ENCODE measurements at places on chromosomes 16 and 17.

- DNase-seq = no peak
These were observed 58.8 kb upstream of the MSI2 start for GRCh38 chr17:57197466-57198071.

DNA sequence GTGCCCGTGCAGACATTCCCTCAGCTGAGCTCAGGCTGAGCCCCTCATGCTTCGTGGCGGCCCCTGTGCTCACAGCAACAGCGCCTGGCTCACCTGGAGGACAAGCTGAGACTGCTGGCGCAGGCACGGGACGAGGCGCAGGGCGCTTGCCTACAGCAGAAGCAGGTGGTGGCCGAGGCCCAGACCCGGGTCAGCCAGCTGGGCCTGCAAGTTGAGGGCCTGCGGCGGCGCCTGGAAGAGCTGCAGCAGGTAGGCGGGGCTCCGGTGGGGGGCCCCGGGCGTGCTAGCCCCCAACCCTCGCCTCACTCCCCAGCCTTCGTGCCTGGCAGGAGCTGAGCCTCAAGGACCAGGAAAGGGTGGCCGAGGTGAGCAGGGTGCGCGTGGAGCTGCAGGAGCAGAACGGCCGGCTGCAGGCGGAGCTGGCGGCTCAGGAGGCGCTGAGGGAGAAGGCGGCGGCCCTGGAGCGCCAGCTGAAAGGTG, 1.4 kb upstream of the RAC3 start:
- no peak for DNase-seq

DNA sequence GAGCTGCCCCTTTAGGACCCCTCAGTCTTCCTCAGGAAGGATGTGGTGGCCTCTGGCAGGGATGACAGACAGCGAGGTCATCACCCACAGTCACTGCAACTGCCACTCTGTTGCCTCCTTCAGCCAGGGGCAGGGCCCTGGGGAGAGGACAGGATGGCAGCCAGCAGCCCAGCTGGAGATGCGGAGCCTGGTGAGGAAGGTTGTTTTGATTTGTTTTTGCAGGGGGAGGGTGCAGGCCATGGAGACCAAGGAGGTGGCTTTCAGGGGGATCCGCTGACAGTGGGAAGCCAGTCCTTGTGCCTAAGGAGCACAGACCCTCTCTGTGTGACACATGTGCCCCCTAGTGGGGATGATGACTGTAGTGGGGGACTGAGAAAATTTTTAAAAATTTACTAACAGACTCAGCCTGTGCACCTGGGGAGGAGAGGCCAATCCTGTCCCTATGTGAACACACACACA, 7.4 kb downstream of the PRCD start:
- DNase-seq = peak; percentile 52

DNA sequence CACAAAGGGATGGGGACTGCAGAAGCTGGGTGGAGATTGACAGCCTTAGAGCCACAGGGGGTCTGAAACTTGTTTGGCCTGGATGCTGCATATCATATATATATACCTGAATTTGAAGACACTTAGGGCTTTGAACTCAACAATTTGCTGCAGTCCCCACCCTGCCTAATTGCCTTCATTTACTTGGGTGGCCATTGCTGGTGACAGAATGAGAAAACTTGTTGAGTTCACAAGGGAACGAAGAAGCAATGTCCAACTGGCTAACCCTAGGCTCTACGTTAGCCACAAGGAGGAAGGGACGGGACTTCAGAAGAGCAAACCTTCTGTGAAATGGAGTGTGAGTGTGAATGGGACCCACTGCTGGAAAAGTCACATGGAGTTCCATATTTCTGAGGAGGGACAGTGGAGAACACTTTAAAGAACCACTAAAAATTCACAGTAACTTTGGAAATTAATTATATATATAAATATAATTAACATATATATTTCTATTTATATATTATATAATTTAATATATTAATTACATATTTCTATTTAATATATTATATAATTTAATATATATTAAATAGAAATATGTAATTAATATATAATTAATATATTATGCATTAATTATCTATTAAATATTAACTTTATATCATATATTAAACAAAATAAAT, 215.3 kb upstream of the SOX9 start:
- DNase-seq = no peak

DNA sequence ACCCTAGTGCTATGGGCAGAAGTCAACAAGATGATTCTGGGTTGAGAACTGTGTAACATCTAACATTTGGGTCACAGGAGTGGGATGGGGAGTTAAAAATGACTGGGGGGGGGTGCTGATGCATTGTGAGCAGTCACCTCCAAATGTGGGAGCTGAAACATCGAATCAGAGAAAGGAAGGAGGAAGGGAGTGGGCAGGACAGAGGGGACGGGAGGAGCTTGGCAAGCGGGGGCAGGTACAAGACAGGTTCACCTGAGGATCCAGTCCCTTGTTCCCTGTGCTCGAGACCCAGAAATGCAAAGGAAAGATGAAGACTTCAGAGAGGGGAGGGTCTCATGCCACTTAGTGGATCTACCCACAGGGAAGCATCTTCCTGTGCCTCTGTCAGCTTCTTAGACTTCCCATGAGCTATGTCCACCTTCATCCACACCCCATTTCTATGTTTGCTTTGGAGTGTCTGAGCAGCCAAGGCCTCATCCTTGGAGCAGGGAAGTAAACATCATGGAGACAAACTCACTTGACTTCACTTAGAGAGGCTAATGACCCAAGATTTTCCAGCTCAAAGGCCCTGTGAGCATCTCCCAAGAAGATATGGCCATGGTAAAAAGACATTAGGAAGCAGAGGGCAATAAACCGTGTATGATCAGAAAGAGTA, 20.5 kb downstream of the SMPD3 start:
- no peak for DNase-seq

GRCh38 chr17:48104440-48104839, 3.1 kb upstream of the SNX11 start:
- DNase-seq = no peak

- no peak for DNase-seq
These were observed 72.6 kb upstream of the FA2H start for GRCh38 chr16:74847202-74847601.

DNA sequence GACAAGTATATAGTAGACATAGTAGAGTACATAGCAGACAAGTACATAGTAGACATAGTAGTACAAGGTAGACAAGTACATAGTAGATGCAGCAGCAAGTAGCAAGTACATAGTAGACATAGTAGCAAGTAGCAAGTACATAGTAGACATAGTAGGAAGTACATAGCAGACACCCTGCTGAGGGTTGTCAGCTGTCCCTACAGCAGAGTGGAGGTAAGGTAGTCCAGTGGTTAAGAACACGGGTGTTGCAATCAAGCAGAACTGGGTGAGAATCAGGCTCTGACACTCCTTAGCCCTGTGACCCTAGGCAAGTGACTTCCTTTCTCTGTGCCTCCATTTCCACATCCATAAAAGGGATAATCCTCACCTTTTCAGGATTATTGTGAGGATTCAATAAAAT, 94.7 kb downstream of the NOG start:
- no peak for DNase-seq

GRCh38 chr17:8844229-8845218, 22.9 kb downstream of the PIK3R6 start:
- DNase-seq = no peak

- DNase-seq = no peak
These were observed 14.7 kb downstream of the CA7 start for GRCh38 chr16:66858740-66859396.

GRCh38 chr16:55900616-55901393, 25.6 kb upstream of the CES5A start:
- no peak for DNase-seq

- no peak for DNase-seq
These were observed 122.9 kb upstream of the CDH11 start for GRCh38 chr16:65244787-65245186.

DNA sequence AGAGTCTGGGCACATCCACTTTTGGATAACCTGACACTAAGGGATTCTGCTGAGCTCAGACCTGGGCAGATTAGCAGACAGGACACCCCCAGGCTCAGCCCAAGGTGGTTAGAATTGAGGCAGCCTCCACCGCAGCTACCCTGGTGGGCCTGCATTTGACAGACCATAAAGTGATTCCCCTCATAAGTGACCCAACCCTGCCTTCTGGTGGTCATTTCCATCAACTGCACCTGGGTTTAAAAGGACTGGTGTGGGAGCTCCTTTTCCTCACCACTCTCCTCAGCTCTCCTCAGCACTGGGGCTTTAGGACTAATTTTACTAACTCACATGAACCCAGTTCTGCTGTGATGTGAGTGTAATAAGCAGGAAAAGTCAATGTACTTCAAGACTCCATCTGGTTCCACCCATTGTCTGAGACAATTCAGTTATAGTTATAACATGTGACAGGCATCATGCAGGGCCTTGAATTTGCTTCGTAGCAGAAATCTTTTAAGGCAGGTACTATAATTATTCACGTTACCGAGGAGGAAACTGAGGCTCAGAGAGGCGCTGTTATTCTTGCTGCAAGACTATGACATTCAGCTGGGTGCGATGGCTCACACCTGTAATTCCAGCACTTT, 42.5 kb downstream of the MYH3 start:
- DNase-seq = no peak

DNA sequence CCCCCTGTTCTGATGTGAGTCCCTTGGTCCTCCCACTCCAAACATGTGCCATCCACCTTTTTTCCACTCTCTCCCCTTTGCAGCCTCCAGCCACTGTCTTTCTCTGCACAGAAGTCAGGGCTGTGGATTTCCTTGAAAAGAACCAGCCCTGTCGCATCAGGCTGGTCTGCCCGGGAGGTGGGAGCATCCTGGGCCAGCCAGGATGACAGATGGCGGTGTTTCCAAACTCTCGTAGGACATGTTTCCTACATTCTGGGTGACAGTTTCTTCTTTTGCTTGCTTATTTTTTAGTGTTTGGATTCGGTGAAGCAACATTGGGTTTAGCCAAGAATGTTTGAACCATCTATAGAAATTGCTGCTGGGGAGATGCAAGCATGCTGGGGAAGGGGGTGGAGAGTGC, 100.8 kb downstream of the CCDC182 start:
- DNase-seq = no peak

DNA sequence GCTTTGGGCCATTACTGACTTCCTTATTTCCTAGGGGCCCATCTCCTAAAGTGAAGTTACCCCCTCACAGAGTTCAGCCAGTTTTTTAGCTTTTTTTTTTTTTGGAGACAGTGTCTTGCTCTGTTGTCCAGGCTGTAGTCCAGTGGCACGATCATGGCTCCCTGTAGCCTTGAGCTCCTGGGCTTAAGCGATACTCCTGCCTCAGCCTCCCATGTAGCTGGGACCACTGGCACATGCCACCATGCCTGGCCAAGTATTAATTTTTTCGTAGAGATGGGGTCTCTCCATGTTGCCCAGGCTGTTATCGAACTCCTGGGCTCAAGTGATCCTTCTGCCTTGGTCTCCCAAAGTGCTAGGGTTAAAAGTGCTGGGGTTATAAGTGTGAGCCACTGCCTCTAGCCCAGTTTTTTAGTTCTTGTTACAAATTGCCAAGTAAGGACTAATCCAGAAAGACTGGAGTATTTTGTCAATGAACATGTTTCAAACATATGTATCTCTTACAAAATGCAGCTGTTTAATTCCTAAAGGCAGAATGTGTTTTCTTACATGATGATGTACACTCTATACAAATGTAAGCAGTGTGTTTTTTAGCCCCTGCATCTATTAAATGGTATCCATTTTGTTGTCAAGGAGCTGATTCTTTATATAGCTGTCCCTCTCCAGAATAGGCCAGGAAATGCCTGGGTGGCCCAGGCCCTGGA, 49.1 kb upstream of the IL34 start:
- no peak for DNase-seq

DNA sequence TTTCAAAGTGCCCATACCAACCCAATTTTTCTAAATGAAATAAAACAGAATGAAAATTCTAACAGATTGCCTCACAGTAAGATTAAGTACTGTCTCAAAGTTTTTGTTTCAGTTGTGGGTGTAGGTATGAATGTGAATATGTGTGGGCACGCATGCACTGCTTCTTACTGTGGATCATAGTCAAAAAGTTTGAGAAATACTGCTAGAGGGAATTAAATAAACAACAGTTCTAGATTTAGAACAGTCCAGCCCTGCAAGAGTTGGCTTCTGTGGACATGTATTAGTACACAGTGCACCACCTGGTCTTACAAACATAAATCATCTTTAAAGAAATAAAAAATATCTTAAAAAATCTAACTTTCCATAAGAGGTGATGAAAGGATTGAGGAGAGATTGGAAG, 8.4 kb downstream of the ZNF652 start:
- DNase-seq = no peak

DNA sequence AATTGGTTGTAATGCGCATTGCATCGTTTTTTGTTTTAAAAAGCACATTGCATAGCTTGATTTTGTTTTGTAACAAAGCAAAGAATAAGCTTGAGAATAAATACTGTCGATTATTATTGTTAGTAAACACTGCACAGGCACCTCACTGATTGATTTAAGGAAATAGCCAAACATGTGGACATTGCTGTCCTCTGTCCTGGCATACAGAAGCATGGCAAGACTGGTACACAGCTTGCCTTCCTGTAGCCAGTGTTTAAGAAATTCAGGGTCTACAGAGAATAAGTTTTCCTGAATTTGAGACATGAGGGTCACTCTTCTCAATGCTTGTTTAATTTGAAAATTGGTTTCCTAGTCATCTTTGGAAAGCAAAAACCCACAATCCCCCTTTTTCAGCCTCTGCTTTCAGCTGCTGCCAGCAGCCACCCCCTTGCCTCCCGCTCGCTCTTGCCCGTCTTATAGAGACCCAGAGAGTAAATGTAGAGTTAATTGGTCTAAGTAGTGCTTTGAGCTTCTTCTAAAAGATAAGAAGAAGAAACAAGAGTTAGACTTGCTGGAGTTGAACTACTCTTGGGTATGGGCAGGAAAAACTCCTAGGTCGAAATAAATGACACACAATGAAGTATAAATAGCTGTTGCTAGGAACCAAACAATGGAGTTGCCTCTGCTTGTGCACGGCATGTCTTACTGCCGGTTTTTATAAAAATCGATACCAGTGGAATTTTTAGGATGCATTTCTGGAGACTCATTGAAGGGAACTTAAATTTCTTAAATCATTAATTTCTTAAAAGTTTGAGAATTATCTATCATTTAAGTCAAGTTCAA, 116.6 kb downstream of the MRTFB start:
- DNase-seq = no peak

- DNase-seq = peak; percentile 34
These were observed 56.6 kb upstream of the GSE1 start for GRCh38 chr16:85556456-85557082.

DNA sequence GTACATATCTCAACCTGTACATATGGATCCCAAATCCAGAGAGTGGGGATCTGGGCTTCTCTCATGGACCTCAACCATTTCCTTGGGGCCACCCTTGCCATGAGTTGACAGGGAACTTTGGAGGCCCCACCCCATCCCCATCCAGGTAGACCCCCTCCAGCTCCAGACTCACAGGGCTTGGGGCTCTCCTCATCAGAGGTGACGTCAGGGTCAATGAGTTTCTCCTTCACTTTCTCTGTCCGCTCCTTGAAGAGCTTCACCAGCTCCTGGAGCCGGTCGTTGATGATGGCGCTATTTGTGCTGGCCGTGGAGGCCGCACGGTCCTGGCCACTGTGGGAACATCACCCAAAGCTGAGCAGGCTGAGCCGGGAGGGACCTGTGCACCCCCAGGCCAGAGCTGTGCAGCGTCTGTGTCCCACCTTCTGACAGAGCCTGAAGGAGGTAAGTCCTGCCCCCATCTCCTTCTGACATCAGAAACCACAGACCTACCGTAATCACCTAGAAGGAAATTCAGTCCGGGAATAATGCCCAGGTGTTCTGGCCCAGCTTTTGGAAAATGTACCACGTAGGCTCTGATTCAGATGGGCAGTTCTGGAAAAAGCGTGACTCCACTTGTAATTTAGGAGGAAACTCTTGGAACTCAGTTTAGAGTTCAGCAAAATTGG, 50.6 kb downstream of the CNGB1 start:
- DNase-seq = no peak

GRCh38 chr17:36935671-36936454, 1.4 kb upstream of the LHX1 start:
- no peak for DNase-seq

GRCh38 chr16:89370601-89371000, 119.8 kb downstream of the ANKRD11 start:
- no peak for DNase-seq
